ENCODE measurements at places on chromosomes 7 and 10. TPM values are rescaled to one million over a fixed set of nuclear protein-coding genes. Genes with fewer than 3 reads are reported as not detected.

ZNF503 gene
- 2.3 TPM for total RNA-seq

CPA1 gene
- total RNA-seq, result 4.6 TPM

ZNF735 gene
- not detected for total RNA-seq

FAM25A gene
- not detected for total RNA-seq

SAP25 gene
- not detected for total RNA-seq

TUBB8 gene
- total RNA-seq, result not detected

EBLN1 gene
- not detected for total RNA-seq

NOM1 gene
- total RNA-seq, result 18.9 TPM

PITX3 gene
- total RNA-seq, result 6.9 TPM

RAB19 gene
- not detected for total RNA-seq

ITIH5 gene
- 13.0 TPM for total RNA-seq

SFTPA2 gene
- 0.79 TPM for total RNA-seq

PRPS1L1 gene
- total RNA-seq, result not detected

MICALL2 gene
- total RNA-seq, result 11.9 TPM

BMPER gene
- total RNA-seq, result 2.4 TPM

FOXI2 gene
- not detected for total RNA-seq

ASB10 gene
- total RNA-seq, result 24.3 TPM

HPSE2 gene
- total RNA-seq, result not detected

AKR1B15 gene
- 49.9 TPM for total RNA-seq

SPAM1 gene
- not detected for total RNA-seq

EGFR gene
- 17.7 TPM for total RNA-seq

CACNA2D1 gene
- 139 TPM for total RNA-seq

AFAP1L2 gene
- total RNA-seq, result 2.1 TPM

PAPSS2 gene
- 5.6 TPM for total RNA-seq

SPDYE9 gene
- not detected for total RNA-seq

TMEM243 gene
- total RNA-seq, result 2.3 TPM

INMT gene
- total RNA-seq, result 7.6 TPM

LRRN3 gene
- 0.46 TPM for total RNA-seq

PARP12 gene
- 4.8 TPM for total RNA-seq

PAOX gene
- 3.5 TPM for total RNA-seq

MMD2 gene
- total RNA-seq, result not detected

RELN gene
- 0.32 TPM for total RNA-seq

ERCC6 gene
- total RNA-seq, result 16.6 TPM

PRSS37 gene
- not detected for total RNA-seq

FAM25G gene
- not detected for total RNA-seq

TRPV5 gene
- total RNA-seq, result not detected

IGF2BP3 gene
- 0.73 TPM for total RNA-seq

UTF1 gene
- not detected for total RNA-seq

ALDH18A1 gene
- 18.1 TPM for total RNA-seq

BEND7 gene
- total RNA-seq, result 25.3 TPM

TYW1B gene
- 1.2 TPM for total RNA-seq

ZPBP gene
- not detected for total RNA-seq
